ENCODE measurements at places on chromosomes 4 and X. TPM values are rescaled to one million over a fixed set of nuclear protein-coding genes. Genes with fewer than 3 reads are reported as not detected.

Gene MAGED4B
- total RNA-seq, result 1.9 TPM

Gene CXCL6
- not detected for total RNA-seq

Gene MAML3
- total RNA-seq, result 0.51 TPM

Gene S100P
- total RNA-seq, result 19.3 TPM

Gene RASSF6
- total RNA-seq, result not detected

Gene TMPRSS11D
- not detected for total RNA-seq

Gene ETNPPL
- total RNA-seq, result not detected

Gene MGARP
- total RNA-seq, result 0.22 TPM

Gene CSAG2
- total RNA-seq, result not detected

Gene SRPK3
- total RNA-seq, result not detected

Gene DOCK11
- total RNA-seq, result 50.4 TPM

Gene ITIH6
- not detected for total RNA-seq

Gene SPIN2A
- 0.45 TPM for total RNA-seq

Gene PNMA5
- 0.10 TPM for total RNA-seq

Gene SMR3B
- total RNA-seq, result not detected

Gene ZNF732
- total RNA-seq, result not detected

Gene RAB33A
- total RNA-seq, result 29.6 TPM

Gene MAGEA6
- not detected for total RNA-seq

Gene ARHGEF38
- not detected for total RNA-seq

Gene STARD8
- total RNA-seq, result 0.80 TPM

Gene GSX2
- not detected for total RNA-seq

Gene PORCN
- total RNA-seq, result 7.1 TPM

Gene TEX11
- total RNA-seq, result not detected

Gene MAGEA9B
- total RNA-seq, result not detected

Data from activated CD4-positive, alpha-beta memory T cell treated with anti-CD3 and anti-CD28 coated beads for 36 hours (primary cell).